Stimulated activated CD4-positive, alpha-beta T cell treated with anti-CD3 and anti-CD28 coated beads, Interleukin-1b, Interleukin-23, amount 100 ng/mL, for 4 hours (primary cell): ENCODE measurements at places on chromosomes 2 and 18.
A peak's percentile ranks its signal among the peaks of the same experiment; 100 is the strongest.

GRCh38 chr2:46050489-46050888 is 246.7 kb upstream of the EPAS1 start:
- no peak for DNase-seq

DNA sequence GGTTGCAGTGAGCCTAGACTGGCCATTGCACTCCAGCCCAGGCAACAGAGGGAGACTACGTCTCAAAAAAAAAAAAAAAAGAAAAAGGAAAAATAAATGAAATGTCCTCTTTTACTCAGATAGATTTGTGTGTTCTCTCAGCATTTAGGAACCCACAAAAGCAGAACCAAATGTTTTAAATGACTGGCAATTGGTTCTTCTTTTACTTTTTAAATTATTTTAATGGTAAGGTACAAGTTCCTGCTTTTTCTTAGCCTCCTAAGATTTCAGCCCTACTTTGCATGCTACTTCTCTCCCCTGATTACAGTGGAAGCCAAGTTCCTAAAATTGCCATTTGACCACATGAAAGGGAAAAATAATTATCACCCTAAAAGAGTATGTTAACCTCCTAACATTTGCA is 23.5 kb downstream of the SRSF7 start:
- DNase-seq: no peak

- DNase-seq: no peak
These were observed 121.5 kb upstream of the CREB1 start for GRCh38 chr2:207408086-207408794.

DNA sequence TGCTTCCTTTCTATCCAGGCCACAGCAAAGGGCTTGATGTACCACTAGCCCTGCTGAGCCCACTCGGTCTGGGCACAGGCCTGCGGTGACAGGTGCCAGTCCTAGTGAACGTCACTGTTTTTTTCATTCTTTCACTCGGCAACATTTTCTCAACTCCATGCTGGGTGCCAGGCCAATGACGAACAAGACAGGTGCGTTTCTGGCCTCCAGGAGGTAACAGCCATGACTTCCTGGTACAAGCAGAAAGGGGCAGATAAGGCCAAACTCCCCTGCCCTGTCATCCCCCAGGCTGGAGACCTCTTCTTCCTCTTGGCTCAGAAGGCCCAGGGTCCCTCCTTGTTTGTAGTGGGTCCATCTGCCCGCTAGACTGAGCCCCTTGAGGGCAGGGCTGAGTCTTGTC is 55.7 kb upstream of the OTOF start:
- DNase-seq: no peak

DNA sequence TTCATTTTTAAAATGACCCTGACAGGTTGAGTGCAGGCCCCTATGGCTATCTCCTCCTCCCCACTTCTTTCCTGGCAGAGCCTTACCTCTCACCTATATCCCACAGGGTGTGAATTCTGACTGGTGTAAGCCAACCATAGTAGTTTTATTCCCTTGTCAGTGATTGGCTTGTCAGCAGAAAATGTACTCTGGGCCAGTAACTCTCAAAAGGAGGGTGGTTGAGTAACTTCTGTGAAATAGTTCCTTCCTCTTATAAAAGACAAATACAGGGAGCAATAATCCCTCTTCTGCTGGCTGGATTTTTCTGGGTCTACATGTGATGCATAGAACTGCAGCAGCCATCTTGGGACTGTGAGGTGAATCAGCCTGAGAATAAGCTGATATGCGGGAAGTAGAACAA is 83.4 kb downstream of the RAPH1 start:
- no peak for DNase-seq

DNA sequence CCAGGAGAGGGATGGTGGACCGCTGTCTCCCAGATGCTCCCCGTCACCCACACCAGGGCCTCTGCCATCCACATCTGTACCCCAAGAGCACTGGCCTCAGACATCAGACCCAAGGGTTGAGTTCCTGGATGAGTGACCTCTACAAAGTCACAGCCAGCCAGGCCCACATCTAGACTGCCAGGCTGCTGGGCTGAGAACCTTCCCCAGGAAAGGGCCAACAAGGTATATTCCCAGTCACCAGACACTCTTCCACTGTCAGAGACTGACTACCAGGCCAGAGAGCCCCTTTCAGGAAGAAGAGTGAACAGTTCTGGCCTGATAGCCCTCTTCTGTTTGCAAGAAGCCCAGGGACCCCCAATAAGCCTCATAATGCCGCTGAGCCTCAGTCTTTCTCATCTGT is 44.3 kb downstream of the C1QL2 start:
- no peak for DNase-seq

DNA sequence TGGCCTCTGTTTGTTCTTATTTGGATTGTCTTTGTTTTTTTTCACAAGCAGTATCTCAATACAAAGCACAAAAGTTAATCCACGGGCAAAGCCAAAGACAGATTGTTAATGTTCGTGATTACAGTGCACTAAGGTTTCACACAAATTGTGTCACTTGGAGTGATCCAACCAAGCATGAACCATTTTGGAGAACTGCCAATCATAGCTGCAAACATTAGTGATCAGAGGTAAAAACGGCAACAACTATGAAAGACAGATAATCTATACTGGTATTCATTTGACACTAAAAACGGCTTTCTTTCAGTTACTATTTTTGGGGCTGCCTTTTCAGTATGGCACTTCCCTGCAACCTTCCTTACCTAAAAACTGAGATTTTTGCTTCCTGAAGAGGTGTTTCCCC is 213.1 kb upstream of the GULP1 start:
- DNase-seq: no peak

- DNase-seq: no peak
These were observed 35.6 kb downstream of the EPAS1 start for GRCh38 chr2:46332686-46333281.

GRCh38 chr2:83874712-83875430 is 584.2 kb downstream of the SUCLG1 start:
- DNase-seq: no peak

DNA sequence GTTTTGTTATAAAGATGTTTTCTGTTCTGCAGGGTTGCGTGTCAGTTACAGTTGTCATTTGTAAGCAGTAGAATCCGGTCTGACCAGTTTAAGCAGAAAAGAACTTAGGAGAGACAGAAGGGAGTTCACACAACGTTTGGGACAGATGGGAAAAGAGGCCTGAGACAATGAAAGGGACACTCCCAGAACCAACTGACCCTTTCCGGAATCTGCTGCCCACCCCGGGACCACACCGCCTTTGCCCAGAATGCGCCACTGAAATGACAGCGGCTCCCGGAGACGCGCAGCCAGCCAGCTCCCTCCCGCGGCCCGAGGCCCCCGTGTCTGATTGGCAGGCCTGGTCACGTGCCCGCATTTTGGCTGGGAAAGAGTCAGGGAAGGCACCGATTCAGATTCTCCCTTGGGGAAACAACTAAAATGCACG is 244.6 kb downstream of the BCL2 start:
- peak; percentile 56 for DNase-seq

DNA sequence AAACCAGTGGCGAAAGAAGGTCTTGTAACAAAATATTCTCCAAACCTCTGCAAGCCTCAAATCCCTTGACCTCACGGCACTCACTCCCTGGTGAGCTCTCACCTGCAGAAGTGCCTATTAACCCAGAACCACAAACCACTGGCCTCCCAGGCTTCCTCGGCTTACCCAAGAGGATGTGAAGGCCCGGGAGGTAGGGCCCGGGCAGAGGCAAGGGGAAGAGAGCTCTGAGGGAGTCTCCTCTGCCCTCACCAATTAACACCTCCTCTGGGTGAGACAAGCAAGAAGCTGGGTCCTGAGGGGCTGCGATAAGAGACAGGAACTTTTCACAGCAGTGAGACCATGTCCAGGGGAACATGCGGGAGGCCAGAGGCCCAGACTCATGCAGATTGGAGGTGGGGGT is 53.7 kb downstream of the EMX1 start:
- no peak for DNase-seq

GRCh38 chr2:177302552-177302951 is 38.0 kb upstream of the NFE2L2 start:
- no peak for DNase-seq

- peak; percentile 28 for DNase-seq
These were observed 2.0 kb downstream of the PPP4R1 start for GRCh38 chr18:9612215-9612830.

GRCh38 chr2:173137610-173138009 is 62.0 kb downstream of the MAP3K20 start:
- DNase-seq: no peak

GRCh38 chr18:63697097-63697660 is 5.6 kb upstream of the SERPINB11 start:
- DNase-seq: no peak

- no peak for DNase-seq
These were observed 40.7 kb downstream of the PKP4 start for GRCh38 chr2:158497486-158497885.

DNA sequence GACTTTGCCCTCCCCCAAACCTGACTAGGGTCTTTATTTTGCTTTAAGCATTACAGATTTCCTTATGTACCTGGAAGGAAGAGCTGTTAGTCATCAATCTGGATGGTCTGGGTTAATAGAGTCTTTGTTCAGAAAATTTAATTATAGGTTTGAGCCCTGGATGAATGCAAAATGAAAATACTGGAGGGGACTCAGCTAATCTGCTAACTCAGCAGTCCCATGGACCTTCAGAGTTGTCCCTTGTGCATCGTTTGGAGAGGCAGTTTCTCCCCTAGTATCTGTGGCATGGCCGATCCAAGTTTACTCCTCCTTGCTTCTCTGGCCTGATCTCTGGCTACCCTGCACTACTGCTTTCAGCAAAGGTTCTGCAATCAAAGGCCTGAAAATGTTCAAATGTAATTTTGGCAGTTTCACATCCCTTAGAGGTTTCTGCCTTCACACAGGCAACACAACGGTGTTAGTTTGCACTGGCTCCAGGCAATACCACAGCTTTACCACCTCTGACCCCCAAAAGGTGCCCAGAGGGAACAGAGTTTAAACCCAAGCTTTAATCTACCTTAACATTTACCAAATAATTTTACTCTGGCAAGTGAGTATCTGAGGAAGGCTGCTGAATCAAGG is 134.3 kb downstream of the THADA start:
- DNase-seq: no peak

GRCh38 chr2:32058130-32058529 is 5.2 kb upstream of the SPAST start:
- no peak for DNase-seq

DNA sequence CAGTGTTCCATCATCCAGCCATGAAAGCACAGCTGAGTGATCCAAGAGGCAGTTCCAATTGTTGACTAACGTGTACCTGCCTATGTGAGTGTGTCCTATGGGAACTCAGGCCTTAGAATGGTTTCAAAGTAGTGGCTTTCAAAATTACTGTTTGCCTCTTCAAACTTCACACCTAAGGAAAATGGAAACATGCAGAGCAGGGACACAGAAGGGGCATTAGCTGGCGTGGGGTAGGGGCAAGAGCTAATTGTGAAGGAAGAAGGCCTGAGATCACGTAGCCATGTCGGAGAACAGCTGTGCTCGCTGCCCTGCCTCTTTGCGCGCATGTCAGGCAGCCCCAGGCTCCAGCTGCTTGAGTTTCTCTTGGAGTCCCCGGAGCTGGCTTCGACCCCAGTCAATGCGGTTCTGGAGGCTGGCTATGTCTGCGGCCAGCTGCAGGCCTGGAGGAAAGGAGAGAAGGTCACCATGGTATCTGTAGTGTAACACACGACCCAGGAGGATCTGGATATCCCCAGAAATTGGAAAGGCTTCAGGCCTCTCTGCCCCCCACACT is 3.8 kb upstream of the IMP4 start:
- no peak for DNase-seq

DNA sequence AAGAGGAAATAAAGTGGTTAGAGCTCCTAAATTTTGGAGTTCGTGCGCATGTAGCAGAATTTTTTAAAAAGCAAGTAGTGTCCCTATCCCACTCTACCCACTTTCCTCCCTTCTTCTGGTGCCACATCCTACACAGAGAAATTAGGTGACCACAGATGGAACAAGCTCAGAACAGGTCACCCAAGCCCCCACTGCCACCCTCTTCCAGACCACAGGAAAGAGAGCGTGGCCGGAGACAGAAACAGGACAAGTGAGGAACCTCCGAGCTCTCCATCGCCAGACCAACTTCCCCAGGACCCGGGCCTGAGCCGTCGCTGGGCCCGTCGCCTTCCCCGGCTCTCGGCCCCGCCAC is 433 bp downstream of the NPC1 start:
- DNase-seq: no peak

DNA sequence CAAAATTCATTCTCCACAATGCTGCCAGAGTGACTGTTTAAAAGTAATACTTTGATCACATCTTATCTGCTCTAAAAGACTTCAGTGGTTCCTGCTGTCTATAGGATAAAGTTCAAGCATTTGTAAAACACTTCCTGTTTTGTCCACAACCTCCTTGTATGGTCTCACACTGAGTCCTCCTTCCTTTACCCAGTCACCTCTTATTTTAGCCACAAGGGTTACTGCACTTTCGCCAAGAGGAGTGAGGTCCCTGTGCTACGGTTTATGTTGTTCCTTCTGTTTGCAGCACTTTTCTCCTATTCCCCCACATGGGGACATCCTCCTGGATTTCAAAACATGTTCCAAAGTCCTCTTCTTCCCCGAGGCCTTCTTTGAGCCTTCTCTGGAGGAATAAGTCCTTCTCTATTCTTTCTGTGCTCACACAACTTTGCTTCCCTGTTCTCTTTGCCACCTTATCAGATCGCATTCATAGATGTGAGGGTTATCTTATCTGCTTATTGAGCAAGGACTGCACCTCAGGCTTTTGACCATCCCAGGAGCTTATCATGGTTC is 112.2 kb upstream of the NABP1 start:
- no peak for DNase-seq

- DNase-seq: no peak
These were observed 35.9 kb downstream of the AFF3 start for GRCh38 chr2:100106460-100106859.

DNA sequence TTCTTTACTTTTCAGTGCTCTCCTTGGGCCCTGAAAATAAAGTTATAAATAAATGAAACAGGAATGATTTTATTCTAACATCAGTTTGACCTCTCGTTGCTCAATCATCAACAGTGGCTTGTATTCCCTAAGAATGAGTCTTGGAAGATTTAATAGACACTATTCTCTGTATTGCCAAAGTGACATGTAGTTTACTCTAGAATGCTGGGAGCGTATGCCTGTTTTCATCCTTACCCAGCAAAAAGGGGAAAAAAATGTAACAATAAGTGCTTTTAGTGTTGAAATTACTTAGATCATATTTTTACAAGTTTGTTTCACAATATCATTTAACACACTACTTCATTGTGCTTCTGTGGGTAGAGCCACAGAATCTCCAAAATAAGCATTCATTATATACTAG is 240.6 kb upstream of the CWC22 start:
- no peak for DNase-seq
